AG10803 (cell line): ENCODE measurements at places on chromosomes 7 and 10.

DNA sequence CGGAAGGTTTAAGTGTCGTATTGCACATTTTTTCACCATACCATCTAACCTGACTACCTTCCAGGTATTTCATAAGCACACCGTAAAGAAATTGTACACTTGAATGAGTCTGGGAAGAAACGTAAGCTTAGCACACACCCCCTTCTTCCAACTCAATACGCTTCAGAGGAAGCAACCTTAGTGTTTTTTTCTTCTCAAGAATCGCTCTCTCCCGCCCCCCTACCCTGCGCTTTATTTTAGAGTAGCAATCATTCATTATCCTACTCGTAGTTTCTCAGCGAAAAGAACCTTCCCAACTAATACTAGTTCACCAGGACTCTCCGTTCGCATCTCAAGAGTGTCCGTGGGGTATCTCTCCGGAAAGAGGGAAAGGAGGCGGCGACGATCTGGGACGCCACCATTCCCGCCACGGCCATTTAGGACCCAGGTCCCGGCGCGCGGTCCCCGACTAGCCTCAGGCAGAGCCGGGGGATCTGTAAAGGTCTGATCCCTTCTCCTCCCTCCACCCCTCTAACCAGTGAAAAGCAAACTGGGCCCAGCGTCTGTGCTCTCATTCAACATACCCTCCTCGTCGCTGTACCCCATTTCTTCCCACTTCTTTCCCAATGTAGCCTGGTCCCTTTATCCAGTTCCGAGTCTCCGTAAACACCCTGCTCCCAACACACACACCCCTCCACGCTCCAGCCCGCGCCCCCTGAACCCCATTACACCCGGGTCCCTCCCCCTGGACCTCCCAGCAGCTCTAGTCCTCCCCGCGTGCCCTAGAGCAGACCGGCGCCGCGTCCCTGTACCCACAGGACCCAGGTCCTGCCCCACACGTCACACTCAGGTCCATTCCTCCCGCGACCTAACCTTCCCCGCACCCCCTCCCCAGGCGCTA, 16.0 kb downstream of the MYOZ1 start:
- peak; percentile 16 for DNase-seq

GRCh38 chr7:22481726-22482125, 18.3 kb downstream of the STEAP1B start:
- DNase-seq: peak; percentile 84

GRCh38 chr7:28166982-28167715, 13.4 kb downstream of the JAZF1 start:
- DNase-seq: peak; percentile 64

- DNase-seq: no peak
These were observed 98.4 kb upstream of the PTPRZ1 start for GRCh38 chr7:121774563-121774962.

GRCh38 chr7:121262969-121263368, 65.8 kb upstream of the WNT16 start:
- no peak for DNase-seq

GRCh38 chr10:69644658-69645295, 14.7 kb downstream of the FAM241B start:
- DNase-seq: peak; percentile 52

DNA sequence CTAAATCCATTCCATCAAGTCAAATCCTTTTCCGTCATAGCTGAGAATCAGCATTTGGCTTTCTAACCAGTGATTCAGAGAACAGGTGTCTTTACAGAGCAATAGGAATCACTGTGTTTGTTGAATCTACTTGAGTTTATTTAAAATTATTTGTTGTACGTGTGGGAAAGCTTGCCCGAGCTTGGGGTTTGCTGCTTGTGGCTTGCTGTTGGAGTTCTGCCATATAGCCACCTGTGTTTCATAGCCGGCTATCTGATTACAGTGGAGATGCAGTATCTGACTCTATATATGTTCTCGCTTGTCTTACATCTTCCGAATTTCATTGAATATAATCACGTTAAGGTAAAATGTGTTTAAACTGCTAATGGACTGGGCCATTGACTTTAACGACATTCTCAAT, 274.3 kb upstream of the MKI67 start:
- DNase-seq: no peak
